ENCODE measurements at places on chromosomes 7 and 10.
A peak's percentile ranks its signal among the peaks of the same experiment; 100 is the strongest.

- DNase-seq, result no peak
Measured at GRCh38 chr10:15363031-15363430, 8.1 kb downstream of the FAM171A1 start.

DNA sequence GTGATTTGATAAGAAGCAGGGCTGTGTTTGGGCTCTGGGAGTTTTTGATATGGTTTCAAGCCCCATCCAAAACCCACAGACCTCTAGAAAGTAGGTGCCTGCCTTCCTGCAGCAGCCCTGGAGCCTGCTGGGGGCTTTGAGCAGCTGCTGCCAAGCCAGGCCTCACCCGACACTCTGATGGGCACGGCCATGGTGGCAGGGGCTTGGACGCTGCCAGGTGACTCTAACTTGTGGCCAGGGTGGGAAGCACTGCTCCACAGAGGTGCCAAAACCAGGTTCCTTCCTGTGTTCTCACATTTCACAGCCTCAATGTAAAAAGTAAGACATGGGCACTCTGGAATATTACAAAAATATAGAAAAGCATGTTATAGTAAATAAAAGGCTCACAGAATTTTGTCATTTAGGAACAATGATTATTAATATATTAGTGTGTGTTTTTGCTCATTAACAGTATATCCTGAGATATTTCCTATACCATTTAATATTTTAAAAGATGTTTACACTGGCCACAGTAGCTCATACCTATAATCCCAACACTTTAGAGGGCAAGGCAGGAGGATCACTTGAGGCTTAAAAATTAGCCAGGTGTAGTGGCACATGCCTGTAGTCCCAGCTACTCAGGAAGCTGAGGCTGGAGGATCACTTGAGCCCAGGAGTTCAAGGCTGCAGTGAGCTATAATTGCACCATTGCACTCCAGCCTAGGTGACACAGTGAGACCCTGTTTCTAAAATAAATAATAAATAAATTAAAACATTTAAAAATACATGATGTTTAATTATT, 95.1 kb downstream of the EGFR start:
- no peak for DNase-seq

DNA sequence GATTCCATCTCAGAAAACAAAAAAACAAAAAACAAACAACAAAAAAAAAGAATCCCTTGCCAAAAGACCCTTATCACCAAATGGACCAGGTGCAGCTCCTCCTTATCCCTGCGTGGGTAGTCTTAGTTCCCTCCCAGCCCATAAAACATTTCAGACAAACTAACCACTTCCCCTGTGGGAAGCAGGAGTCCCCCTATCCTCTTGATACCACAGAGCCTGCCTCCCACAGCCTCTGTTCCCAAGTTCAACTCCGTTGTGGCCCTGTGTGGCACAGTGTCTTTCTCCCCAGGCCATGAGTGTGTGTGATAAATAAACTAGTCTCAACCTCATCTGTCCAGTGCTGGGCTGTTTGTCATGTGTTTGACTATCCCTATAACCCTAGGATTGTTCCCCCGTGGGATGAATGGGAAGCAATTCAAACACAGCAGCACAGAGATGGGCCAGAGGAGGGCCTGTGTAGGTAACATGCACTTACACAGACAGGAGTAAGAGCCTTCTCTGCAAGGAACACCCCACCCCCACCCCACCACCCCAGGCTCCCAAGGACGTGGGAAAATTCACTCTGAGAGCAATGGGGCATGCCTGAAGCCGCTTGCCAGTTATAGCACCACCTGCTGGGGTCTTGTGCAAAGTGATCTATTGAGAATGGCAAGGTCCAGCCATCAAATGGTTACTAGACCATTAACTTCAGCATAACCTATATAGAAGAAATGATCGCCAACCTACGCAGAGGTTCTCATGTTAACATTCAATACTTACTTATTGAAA, 147.1 kb upstream of the GHITM start:
- peak; percentile 26 for DNase-seq

DNA sequence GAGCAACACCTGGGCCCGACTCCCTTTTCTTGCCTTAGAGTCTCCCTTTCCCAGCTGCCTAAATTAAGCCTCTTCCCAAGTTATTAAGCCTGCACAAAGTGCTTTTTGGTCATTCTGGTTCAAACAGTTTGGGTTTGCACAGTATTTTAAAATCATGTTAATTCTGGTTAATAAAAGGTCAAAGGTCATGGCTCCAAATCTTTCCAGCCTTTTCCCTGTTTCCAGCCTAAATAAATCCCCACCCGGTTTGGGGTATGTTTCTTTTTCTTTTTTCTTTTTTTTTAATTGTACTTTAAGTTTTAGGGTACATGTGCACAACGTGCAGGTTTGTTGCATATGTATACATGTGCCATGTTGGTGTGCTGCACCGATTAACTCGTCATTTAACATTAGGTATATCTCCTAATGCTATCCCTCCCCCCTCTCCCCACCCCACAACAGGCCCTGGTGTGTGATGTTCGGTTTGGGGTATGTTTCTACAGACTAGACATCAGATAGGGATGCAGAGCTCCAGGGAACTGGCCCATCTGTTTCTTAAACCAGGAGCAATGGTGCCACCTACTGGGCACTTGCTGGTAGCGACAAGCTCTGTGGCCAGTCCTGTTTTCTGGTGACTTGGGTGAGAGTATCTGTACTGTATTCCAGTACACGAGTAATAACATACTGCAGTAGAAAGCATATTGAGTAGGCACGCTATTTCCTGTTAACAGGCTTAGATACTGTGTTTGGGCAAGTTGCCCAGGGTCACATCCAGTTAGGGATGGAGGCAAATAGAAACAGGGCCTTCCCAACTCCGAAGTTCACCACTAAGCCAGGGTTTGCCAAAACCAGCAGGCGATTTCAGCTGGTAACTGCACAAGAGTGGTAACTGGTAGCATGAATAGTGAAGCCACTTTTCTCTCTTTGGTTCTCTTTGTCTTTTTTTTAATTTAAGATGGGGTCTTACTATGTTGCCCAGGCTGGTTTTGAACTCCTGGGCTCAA, 60.6 kb upstream of the TRIM8 start:
- peak; percentile 87 for DNase-seq

DNA sequence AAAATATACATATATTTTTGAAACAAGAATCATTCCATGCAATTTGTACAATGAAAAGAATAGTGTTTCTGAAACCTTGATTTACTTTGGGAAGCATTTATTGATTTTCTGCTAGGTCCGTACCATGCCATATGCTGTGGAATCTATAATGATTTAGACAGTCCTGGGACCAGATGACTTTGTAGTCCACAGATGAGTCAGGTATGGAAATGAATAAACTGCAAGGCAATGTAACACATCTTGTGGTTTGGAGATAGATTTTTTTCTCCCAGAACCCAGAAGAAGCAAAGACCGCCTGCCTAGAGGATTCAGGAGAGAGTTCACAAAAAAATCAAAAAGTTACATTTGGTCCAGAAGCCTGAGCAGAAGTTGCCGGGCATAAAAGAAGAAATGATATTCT, 190.4 kb downstream of the GPR37 start:
- DNase-seq, result peak; percentile 2

DNA sequence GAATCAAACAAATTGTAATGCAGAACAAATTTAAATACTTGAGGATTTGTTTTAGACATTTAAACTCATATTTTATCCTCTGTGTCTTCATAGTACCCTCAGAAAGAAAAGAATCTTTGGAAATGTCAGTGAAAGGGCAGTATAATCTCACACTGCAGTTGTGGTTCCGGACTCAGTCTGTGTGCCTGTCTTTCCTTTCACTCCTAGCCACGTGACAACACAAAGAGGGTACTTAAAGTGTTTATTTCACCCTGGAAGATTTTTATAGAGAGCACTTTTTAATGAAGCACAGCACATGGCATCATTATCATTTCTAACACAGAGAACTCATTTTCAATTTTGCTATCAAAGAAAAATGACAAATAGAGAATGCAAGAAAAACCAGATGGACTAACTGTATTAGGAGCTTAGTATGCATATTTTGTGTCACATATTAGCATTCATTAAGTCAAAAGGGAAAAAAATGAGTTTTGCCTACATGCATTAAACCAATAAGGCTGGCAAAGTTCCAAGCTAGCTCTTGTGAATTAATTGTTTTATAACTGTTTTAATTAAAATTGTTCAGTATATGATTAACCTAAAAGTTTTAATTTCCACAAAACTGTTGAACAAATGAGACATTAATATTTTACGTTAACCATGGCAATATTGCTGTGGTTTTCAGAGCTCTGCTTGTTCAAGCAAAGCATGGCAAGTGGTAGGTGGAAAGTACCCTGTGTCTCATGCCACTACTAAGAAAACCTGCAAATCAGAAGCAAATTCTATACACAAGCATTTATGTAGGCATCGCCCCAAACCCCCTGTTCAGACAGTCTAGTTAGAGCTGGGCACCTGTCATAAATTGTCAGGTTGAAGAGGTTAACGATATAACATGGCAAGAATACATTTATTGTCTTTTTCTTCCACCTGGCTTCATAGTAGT, 65.9 kb downstream of the AUTS2 start:
- DNase-seq, result no peak

- DNase-seq, result no peak
Measured at GRCh38 chr10:124104011-124104627, 10.7 kb upstream of the CHST15 start.

DNA sequence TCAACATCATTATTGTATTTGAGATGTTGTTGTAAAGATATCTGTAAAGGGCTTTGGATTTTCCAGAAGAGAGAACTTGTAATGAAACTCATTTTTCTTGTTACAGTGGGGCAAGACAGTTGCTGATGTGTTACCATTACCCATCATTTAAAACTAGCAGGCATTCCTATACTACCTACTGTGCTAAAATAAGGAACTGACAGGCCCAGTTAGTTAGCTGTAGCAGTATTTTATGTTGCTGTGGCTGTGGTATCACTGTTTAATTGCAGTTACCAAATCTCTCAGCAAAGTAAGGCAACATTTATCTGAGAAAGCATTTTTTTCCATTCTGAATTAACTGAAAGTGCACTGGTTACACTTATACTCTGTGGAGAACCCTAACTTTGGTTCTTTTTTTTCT, 9.9 kb downstream of the ST7 start:
- no peak for DNase-seq

DNA sequence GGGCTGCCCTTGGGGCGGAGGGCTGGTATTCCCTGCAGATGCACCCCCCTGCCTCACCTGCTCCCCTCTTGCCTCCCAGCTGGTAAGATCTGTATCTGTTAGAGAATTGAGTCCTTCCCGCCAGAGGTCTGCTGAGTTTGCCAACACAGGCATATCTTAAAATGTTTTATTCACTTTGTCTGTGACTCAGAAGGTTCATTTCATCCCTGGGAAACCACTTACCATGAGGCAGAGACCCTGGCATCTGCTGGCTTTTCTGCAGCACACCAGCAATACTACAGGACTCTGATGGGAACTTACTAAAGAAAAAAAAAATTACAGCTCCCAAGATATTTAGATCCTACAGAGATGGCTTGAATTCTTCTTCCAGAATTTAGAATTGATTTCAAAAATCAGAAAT, 131.3 kb downstream of the PLPP4 start:
- no peak for DNase-seq

DNA sequence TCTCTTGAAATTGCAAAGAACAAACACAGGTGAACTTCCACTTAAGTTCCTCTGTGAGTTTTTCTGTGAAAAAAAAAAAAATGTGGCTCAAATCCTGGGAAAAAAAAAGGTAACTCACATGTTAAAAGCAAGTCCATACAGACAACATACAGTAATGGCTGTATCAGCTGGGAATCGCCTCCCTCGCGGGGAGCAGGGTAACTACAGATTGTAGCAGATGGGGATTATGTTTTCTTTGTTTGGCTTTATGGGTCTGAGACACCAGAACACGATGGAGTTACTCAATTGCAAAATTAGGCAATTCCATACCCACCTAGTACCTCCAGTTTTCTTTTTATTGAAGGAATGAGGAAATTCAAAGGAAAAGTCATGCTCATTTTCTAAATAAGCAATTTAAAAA, 42.3 kb downstream of the FEZF1 start:
- DNase-seq, result no peak

- no peak for DNase-seq
Measured at GRCh38 chr10:14820010-14820774, 17.6 kb downstream of the CDNF start.

GRCh38 chr10:102673819-102674511, 29.7 kb downstream of the TRIM8 start:
- DNase-seq, result peak; percentile 76

DNA sequence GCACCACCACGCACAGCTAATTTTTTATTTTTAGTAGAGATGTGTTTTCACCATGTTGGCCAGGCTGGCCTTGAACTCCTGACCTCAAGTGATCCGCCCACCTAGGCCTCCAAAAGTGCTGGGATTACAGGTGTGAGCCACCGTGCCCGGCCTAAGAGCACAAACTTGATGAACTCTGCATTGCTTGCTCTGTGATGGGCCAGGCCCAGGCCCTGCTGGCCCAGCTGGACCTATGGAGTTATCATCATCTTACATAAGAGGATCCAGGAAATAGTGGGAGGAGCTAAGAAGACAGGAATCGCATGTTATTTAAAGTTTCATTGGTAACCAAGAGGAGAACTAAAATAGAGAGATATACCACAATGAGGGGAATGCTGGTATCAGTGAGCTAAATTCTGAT, 86.9 kb downstream of the DAGLB start:
- DNase-seq, result no peak

DNA sequence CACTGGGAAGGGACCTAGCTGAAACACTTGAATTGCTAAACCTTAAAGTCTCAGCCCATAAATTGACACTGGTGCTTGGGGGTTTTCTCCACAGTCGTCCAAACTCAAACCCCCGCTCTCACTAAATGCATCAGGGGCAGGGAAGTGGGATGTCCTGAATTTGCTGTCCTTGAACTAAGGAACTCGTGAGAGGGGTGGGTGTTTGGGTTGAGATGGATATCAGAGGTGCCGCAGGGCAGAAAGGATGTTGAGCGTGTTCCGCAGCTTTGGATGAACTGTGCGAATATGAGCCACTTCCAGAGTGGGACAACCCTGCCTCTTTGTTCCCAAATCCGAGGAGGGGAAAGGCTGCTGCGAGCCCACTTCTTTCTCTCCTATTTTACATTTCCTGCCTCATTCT, 90.3 kb upstream of the LYZL2 start:
- DNase-seq, result no peak

GRCh38 chr10:97163181-97163580, 22.6 kb downstream of the SLIT1 start:
- DNase-seq, result no peak

DNA sequence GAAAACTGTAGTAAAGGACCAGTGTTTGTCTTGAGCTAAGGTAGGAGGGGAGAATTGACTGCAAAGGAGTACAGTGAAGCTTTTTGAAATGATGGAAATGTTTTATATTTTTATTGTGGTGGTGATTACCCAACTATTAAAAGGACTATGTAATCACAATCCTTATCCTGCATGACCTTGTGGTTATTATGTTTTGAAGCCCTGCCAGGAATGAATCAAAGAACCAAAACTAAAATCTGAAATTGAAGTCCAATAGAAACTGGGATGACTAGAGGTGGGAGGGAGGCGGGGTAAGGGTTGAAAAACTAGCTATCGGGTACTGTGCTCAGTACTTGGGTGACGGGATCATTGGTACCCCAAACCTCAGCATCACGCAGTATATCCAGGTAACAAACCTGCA, 8.2 kb downstream of the CCDC7 start:
- DNase-seq, result no peak
